ENCODE measurements at places on chromosomes 5 and 9.

GRCh38 chr5:150782850-150783249 is 4.3 kb downstream of the SMIM3 start:
- DNase-seq, result no peak

GRCh38 chr9:127216888-127217217 is 47.7 kb upstream of the GARNL3 start:
- no peak for DNase-seq

- DNase-seq, result no peak
Measured at GRCh38 chr9:132694144-132694543, 23.9 kb downstream of the GTF3C4 start.

- DNase-seq, result no peak
Measured at GRCh38 chr9:97395745-97396144, 16.2 kb upstream of the TDRD7 start.

DNA sequence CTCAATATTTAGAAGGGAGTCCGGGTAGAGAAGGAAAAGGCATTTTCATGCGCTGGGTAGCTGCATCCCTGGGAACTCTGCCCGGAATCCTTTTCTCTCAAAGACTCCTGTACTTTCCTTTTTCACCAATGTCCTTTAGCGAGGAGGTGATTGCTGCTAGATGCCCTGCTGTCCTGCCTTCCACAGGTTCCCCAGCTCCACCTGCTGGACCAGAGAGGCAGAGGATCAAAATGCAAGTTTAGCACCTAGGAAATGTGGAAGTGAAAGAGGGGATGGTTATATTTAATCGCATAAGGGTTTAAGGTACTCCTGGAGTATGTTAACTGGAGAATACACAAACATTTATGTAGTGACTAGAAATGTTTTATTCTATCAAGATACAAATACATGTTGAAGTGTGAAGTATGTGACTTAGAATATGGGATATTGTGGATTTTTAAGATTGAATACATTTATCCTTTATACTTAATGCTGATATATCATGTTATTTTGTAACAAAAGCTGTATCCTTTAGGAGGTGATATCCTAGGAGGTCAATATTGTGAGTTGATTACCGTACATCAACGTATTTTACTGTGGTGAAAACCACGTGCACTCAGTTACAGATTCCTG is 145.7 kb downstream of the ARHGAP26 start:
- peak; percentile 61 for DNase-seq
